ENCODE measurements at places on chromosomes 1 and 21. TPM values are rescaled to one million over a fixed set of nuclear protein-coding genes. Genes with fewer than 3 reads are reported as not detected.

DNA sequence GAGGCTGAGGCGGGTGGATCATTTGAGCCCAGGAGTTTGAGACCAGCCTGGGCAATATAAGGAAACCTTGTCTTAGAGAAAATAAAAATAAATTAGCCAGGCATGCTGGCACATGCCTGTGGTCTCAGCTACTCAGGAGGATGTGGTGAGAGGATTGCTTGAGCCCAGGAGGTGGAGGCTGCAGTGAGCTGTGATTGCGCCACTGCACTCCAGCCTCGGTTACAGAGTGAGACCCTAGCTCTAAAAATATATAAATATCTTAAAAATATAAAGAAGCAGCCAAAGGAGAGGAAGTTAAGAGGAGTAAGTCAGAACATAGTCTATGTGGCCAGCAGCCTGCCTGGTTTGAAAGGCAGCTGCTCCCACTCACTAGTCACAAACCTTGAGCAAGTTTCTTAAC lies 4.5 kb upstream of the IL10RB start:
- no peak for DNase-seq

DNA sequence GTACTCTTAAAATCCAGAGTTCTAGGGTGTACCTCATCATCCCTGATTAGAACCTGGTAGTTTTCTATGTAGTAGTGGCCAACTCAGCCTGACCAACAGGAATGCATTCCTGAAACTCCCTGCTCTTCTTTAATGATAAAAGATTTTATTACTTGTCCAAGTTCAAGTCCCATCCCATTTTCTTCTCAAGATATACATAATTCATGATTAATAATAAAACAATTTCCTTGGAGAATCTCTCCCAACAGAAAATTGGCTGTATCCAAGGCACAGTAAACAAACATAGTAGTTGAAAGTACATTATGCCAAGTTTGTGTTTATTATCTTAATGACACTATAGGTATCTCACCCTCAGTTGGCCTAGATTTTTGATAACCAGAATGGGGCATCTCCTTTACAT lies 714.1 kb upstream of the ADAMTS5 start:
- no peak for DNase-seq

DNA sequence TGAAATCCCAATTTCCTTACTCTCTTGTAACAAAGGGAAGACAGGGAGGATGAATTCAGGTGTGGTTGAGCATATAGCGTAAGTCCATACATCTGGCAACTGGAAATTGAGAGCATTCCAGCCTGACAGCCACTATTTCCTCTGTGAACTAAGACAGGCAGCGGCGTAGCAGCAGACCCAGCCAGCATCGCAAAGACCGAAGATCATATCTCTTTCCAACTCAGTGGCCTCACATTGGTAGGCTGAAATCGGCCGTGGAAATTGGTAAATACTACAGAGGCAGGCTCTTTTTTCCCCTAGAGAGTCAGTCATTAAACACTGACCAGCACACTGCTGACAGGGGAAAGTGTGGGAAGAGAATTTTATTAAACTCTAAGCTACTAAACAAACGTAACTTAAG lies 43.4 kb downstream of the TARBP1 start:
- DNase-seq = no peak

DNA sequence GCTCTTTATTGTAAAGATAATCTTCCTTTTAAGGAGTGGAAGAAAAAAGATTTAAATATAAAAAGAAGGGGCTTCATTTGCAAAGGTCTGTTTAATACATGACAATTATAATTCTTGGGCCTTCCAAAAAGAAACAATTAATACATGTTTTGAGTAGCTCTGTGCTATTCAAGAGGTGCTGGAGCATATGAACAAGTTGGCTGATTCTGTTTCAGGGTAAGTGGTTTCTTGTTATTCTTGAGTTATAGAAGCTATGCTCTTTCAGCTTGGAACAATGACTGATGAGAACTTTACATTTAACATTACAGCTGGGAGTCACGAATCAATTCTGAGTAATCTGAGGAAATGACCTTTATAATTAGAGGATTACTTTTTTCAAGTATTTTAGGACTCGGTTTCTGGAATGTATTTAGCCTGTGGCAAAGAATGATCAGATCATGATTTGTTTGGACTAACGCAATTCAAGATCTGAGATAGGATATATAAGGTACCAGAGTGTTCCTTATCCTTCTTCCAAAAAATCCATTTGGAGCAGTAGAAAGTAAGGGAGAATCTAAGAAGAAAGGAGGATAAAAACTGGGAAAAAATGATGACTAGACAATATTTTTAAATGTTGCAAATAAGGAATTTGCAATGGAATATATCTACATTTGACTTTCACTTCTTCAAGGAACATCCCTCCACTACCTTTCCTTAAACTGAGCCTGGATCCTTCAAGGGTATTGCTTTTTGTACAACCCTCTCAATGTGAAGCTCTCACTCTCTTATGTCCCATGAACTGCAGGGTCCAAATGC lies 77.1 kb upstream of the KCTD3 start:
- no peak for DNase-seq

GRCh38 chr1:90710579-90711536 lies 6.2 kb downstream of the BARHL2 start:
- DNase-seq = no peak

DNA sequence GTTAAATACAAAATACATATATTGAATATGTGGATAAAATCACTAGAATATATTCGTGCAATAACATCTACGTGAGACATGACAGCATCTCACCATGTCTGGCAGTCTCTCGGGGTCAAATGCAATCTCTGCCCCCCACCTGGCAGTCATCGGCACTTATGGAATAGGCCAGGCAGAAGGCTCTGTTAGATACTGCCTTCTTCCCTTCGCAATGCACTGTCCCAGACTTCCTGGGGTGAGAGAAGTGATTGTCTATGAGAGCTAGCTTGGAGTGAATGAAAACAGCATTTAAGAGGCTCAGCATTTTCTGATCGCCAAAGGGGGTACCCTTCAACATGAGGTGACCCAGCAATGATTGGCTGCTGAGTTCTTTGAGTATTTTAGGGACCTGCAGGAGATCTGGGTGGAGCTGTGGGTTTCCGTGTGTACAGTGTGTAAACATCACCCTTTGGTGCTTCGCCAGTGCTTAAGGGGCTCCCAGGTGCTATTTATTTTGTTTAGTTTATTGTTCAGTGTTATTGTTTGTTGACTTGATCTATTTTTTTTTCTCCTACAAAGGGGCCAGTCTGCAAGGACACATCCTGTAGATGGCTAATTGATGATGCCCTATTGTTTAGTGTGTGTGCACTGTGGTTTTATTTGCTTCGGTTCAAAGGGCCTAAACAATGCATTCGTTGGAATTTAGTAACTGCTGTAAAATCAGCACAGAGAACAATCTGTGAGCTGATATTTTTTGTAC lies 10.2 kb downstream of the ERG start:
- no peak for DNase-seq

DNA sequence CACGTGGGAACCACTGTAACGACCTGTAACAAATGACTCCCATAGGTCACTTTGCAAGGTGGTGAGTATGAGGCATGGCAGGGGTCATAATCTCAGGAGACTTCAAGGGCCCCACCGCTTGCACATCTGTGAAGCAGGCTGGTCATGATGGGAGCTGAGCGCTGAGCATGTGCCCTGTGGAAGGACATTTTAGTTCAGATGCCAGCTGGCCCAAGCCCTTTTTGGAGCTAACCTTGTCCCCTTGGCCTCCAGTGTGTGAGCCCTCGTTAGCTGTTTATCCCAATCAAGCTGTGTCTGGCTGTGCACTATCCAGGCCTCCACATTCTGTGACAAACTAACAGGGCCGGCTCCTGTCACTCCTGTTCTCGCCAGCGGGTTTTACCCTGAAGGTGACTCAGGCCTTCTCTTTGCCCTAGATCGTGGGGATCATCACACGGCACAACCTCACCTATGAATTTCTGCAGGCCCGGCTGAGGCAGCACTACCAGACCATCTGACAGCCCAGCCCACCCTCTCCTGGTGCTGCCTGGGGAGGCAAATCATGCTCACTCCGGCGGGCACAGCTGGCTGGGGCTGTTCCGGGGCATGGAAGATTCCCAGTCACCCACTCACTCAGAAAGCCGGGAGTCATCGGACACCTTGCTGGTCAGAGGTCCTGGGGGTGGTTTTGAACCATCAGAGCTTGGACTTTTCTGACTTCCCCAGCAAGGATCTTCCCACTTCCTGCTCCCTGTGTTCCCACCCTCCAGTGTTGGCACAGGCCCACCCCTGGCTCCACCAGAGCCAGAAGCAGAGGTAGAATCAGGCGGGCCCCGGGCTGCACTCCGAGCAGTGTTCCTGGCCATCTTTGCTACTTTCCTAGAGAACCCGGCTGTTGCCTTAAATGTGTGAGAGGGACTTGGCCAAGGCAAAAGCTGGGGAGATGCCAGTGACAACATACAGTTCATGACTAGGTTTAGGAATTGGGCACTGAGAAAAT lies 7.6 kb downstream of the NPPA start:
- no peak for DNase-seq

DNA sequence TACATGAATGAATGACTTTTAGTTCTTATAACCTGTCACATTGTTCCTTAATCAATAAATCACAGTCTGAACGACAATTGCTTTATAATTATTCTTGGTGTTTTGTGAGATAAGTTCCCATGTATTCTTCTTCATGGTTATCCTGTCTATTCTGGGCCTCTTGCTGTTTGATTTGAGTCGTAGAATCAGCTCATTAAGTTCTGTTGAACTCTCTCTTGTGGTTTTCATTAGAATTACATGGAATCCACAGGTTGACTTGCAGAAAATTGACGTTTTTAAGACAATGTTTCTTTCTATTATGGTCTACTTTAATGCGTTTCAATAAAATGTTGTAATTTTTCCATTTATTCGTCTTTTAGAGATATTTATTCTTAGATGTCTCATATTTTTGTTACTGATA lies 4.0 kb upstream of the LCE1A start:
- no peak for DNase-seq

- DNase-seq = no peak
Measured at GRCh38 chr1:204740354-204740753, 54.8 kb upstream of the LRRN2 start.

DNA sequence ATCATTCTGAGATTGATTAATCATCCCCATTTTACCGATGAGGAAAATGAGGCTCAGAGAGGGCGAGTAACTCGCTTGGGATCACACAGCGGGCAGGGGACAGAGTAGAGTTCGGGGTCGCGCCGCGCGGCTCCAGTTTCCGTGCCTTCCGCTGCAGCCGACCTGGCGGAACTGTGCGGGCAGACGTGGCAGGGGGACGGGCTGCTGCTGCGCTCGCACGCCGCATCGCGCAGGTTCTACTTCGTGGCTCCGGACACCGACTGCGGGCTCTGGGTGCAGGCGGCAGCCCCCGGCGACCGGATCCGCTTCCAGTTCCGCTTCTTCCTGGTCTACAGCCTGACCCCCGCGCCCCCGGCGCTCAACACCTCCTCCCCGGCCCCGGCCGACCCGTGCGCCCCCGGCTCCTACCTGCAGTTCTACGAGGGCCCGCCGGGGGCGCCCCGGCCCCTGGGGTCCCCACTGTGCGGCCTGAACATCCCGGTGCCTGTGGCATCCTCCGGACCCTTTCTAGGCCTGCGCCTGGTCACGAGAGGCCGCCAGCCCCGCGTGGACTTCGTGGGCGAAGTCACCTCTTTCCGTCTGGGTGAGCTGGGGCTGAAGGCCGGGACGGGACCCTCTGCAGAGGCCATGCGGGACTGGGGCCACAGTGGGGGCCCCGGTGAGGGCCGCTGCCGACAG lies 2.3 kb downstream of the LDLRAD2 start:
- DNase-seq = peak; percentile 19

DNA sequence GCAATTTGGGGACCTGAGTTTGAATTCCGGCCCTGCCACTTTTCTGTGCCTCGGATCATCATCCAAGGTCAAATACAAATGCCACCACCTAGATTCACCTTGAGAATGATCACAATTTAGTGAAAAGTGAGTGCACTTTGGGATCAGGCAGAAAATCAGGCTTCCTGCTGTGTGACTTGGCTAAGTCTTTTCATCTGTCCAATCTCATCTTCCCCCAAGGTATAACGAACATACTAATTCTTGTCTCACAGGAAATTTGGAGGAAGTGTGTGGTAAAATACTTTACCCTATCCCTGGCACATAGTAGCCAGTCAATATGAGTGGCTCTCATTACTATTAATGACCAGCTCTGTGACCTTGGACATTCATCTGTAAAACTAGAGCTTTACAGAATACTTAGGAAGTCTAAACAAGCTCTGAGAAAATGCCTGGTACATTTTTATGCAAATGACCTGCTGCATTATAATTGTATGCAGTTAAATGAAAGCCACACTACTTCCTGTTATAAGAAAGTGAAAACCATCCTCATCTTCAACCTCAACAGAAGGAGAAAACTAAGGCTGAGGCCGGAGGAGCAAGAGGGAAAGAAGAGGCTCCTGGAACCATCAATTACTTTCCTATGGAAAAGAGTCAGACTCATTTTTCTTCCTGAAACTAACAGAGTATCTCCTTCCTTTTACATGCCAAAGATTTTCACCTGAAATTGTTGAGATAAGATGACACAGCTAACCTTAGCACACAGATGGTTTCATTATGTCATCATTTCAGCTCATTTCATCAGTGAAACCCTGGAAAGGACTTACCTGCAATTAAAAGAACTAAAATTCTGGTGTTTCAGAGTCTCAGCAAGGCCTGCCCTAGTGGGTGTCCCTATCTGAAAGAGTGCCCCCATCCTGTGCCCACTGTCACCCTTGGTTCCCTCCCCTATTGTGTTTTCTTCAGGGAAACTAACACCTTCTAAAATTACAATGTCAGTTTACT lies 32.6 kb upstream of the RGS8 start:
- DNase-seq = no peak

CLDN17 gene
- not detected for total RNA-seq

USH2A gene
- total RNA-seq = not detected

PRDM2 gene
- 45.0 TPM for total RNA-seq

OR2G2 gene
- not detected for total RNA-seq

SUSD4 gene
- total RNA-seq = 0.34 TPM

TEKT2 gene
- total RNA-seq = 0.18 TPM

RGS8 gene
- total RNA-seq = not detected

RHD gene
- not detected for total RNA-seq

RAB3B gene
- 0.07 TPM for total RNA-seq
